ENCODE measurements at places on chromosomes 3 and 15. TPM values are rescaled to one million over a fixed set of nuclear protein-coding genes. Genes with fewer than 3 reads are reported as not detected.

DNA sequence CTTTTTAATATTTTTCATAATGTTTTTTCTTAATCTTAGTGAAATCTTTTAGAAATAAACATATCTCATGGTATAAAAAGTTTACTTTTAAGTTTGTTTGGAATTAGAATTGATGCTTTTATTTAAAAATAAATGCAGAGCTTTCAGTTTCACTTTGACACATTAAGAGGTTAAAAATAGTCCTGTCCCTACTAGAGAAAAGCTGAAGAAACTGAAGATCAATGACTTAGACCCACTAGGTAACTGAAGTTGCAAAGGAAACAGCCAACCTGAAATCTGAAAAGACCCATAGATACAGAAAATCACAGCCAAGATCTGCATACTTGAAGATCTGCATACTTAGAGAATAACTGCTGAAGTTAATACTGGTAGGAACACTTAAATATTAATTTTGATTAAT lies 237.6 kb downstream of the RAP2B start:
- DNase-seq = no peak

- DNase-seq = no peak
Observed at GRCh38 chr3:193779933-193780332, 186.9 kb downstream of the OPA1 start.

Gene PIGZ
- 2.9 TPM for total RNA-seq

GRCh38 chr3:39216176-39216790 lies 23.9 kb upstream of the XIRP1 start:
- DNase-seq = no peak

GRCh38 chr3:139518926-139519842 lies 20.4 kb downstream of the RBP1 start:
- DNase-seq = no peak

DNA sequence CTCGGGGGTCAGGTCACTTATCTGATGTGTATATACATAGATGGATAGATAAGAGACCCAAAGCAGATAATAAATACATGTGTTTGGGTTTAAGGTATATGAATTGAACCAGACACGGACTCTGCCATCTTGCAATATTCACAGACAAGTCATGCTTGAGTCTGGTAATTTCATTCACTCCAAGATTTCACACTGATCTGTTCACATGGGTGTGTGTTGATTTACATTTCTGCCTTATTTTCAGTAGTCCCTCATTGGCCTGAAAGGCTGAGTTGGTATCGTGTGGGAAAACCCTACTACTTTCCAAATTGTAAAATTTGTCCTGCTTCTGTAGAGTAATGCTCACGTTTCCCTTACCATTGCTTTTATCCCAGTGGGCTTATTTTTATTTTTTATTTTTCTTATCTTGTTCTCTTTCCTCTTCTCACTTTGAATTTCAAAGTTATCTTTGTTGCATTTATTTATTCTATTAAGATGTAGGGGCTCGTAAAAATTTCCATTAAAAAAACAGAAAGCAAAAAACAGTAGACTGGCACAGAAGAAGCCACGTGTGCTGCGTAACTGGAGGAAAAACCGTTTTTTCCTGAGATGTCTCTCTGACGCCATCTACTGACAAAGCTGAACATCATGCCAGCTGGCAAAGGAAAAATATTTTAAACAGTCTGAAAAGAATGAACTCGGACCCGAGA lies 10.8 kb upstream of the MFSD1 start:
- DNase-seq = peak; percentile 40

Gene KBTBD13
- not detected for total RNA-seq

DNA sequence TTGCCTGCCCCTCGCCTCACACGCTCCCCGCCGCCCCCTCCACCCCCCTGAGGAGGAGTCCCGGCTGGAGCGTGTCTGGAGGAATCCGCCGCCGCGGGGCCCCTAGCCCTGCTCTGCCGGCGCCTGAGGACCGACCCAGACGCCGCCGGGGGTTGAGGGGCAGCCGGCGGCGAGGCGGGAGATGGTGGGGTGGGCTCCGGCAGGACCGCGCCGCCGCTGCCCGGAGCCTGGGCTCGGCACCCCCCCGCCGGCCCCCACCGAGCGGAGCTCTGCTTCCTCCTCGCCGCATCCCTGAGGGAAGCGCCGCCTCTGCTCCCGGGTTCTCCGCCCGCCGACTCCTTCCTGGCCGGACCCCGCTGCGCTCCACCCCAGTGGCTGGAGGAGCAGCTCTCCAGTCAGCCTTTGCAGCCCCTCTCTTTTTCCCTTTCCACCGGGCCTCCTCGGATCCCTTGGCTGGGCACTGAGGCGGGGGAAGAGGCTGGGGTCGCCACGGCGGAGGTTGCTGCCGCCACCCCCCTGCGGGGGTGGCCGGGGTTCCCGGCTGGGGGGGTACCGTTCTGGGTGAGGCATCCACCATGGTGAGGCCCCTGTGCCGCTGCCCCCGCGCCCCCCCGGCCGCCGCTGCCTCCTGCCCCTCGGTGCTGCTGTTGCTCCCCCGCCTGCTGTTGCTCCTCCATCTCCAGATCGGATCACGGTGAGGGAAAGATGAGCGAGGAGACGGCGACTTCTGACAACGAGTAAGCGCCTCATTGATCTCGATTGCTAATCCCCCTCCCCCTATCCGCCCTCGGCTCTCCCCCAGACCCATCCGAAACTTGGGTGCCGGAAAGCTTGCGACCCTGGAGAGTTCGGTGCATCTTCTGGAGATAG lies at the start of gene SPRED1:
SPRED1 (plus strand) TSS at position 356 of the 870 bp plus-strand sequence; CDS start at position 706, 350 bp downstream.
- peak; percentile 44 for DNase-seq

Gene ACKR4
- not detected for total RNA-seq

- no peak for DNase-seq
Observed at GRCh38 chr3:124811436-124811835, 75.7 kb downstream of the ITGB5 start.

Gene LARP6
- total RNA-seq = 16.3 TPM

DNA sequence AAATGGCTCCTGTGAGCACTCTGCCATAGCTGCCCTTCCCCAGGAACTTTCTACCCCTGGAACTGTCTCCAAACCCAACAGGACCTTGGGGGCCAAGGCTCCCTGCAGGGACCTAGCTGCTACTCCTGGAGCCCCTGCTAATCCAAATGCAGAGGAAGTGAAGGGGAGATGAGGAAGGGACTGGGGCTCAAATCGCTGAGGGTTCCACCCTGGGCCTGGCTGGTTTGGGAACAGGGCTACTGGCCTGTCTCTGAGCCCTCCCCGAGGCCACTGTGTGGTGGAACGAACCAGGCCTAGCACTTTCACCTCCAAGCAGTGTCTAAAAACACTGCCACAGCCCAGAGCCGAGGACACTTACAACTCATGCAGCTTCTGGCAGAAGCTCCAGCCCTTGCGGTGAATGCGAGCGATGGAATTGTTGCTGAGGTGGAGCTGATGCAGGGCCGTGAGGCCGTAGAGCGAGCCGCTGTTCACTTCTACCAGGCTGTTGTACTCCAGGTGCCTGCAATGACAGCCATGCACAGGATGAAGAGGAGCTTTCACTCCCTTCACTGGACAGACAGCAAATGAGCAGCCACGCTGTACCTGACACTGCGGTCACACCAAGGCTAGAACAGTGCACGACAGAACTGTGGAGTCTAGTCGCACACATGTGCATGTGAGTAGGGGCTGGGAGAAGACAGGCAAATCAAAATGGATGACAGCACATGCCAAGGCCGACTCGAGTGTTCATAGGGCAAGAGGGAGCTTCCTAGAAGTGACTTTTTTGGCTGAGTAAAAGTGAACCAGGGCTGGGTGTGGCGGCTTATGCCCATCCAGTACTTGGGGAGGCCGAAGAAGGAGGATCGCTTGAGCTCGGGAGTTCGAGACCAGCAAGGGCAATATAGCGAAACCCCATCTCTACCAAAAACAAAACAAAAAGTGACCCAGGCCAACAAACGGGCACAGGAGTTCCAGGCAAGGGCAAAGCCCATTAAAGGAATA lies 90.8 kb downstream of the LRIG1 start:
- DNase-seq = no peak

DNA sequence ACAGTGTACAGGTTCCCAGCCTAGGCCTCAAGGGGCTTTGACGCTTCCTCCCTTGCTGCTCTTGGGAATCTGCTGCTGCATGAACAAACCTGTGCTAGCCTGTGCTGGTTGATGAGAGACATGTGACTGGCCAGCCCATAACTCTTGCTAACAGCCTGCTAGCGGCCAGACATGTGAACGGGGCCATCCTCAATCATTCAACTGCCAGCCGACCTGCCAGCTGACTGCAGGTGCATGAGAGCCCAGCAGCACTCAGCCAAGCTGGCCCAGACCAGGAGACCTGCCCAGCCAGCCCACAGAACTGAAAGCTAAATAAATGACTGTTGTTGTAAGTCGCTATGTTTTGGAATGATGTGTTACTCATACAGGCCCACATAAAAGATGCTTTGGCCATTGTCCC lies 82.4 kb upstream of the DLG1 start:
- no peak for DNase-seq

DNA sequence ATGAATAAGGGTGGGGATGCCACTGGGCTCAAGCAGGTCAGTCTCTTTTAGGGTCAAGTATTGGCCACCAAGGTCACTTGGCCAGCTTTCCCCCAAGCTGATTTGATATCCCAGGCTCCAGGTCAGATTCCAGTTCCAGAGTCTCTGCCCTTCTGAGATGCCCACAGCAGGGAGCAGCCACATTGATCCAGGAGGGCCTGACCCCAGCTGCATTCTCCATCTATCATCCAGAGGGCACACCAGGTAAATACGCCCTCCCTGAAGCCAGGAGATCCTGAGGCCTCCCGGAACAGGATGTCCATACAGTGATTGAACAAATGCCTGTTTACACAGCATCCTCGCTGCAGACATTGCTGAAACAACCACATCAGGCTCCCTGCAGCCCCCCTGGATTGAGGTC lies 264.6 kb upstream of the TLE3 start:
- no peak for DNase-seq

- DNase-seq = no peak
Observed at GRCh38 chr3:157394411-157394810, 42.2 kb upstream of the PTX3 start.

DNA sequence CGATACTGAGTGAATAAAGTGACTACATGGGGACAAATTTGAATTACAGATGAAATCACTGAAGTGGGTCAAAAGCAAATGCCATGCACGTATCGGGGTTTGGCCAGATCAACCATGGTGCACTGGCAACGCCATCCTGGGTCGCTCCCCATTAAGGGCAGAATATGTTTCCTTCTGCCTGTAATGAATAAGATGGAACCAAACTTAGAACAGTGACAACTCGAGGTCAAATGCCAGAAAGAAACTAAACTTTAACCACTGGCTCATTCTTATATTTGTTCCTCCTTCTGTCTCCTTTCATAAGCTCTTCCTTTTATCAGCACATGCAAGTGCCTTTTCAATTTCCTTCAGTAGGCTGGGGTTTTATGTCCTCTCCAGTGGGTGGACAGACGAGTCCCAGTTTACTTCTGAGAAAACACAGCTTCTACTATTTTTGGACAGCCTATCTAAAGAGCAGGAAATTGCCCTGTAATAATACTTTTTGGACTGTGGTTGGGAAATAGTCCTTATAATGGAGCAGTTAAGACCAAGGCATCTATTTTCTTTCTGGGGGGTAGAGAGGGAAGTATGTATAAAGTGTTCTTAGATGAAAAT lies 61.4 kb downstream of the WHAMM start:
- no peak for DNase-seq

Gene SYNM
- 9.0 TPM for total RNA-seq

DNA sequence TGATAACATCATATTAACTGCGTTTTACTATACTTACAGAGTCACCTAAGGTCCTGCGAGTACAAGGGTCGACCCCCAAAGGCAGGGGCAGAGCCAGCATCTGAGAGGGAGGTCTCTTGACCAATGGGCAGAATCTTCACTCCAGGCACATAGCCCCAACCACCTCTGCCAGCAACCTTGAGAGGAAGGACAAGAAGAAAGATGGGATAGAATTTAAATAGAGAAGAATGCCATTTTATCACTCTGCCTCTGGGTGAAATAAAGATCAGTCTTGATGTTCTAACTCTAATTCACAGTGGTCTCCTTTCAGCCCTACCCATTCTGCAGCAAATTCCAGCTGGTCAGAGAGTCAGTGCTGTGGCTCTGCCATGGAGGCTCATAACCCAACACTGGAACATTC lies 26.5 kb downstream of the KNG1 start:
- DNase-seq = no peak

Gene ZPLD1
- not detected for total RNA-seq

DNA sequence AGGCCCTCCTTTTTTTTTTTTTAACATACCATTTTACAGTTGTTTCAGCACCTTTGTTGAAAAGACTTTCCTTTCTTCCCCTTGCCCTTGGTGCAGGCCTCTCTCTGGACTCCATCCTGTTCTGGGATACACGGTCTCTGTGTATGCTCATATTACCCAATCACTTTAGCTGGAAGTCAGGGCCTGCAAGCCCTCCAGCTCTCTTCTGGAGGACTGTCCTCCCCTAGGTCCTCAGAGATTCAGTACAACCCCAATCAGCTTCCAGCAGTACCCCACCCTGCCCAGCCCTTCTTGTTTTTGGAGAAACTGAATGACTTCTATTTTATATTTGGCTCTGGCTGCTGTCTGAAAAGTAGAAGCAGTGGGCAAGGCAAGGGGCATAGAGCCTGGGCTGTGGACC lies 270.8 kb downstream of the KLF13 start:
- no peak for DNase-seq

DNA sequence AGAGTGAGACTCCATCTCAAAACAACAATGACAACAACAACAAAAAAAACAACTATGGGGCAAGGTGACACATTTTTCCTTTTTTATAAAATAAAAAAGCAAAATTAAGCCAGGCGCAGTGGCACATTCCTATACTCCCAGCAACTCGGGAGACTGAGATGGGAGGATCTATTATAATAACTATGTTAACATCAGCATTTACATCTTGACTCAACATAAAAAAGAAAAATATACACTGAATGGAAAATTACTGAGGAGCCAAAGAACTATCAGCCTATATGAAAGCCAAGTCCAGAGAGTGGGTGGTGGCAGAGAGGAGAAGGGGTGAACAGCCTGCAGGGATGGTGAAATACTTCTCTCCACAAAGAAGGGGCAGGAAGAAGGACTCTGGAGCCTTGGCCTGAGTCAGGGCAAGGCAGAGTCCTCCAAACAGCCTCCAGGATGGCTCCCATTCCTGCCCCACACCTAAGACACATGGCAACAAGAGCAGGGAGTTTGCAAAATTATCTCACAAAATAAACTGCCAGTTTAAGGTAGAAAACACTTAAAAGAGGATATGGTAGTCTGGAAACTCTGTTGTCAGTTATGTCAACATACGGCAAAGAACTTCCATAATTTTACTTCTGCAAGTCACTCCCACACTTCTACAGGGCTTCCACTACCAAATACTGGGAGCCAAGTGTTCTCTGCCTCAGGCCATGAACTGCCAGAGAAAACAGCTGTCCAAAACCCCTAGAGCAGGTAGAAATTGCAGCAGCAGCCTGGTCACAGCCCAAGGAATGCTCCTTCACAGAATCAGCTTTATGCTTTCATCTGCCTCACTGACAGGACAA lies 25.9 kb downstream of the HSPBAP1 start:
- DNase-seq = no peak

- no peak for DNase-seq
Observed at GRCh38 chr3:177629276-177629675, 432.0 kb upstream of the TBL1XR1 start.

Gene AMOTL2
- total RNA-seq = 62.0 TPM

DNA sequence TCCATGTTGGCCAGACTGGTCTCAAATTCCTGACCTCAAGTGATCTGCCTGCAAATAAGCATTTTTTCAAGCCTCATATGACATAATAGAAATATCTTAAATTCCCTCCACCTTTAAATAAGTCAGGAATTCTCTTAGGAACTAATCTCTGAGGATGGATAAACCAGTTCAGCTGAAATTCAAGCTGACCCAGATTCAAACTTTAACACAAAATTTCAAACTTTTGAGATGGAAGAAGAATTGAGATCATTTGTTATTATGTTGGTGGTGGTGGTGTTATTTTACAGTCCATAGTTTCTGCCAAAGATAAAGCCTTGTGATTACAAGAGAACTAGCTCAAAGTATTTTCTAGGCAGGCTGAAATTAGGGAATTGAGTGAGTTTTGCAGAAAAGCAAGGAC lies 85.5 kb downstream of the SSR3 start:
- no peak for DNase-seq

Gene PGBD4
- total RNA-seq = 4.5 TPM

Data from frontal cortex (tissue), 4 donors.